ENCODE measurements at places on chromosomes 12 and 14.

GRCh38 chr12:28711421-28711820 is 437.7 kb upstream of the FAR2 start:
- DNase-seq, result no peak

GRCh38 chr12:13957576-13957975 is 23.8 kb downstream of the GRIN2B start:
- DNase-seq, result no peak

DNA sequence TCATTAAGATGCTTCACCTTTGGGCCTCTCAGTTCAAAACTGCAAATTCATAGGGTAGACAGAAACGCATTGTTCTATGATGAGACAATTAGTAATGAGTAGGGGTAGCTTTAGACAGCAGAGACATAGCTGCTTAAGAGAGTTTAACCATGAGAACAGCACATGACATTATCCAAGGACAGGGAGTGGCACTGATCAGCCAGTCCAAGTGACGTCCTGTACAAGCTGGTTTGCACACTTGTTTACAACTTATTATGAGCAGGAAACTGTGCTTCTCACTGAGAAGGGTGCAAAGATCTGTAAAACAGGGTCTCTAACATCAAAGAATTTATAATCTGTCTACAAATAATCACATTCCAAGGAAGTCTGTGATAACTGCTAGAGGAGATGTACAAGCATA is 11.2 kb upstream of the SRSF5 start:
- no peak for DNase-seq

DNA sequence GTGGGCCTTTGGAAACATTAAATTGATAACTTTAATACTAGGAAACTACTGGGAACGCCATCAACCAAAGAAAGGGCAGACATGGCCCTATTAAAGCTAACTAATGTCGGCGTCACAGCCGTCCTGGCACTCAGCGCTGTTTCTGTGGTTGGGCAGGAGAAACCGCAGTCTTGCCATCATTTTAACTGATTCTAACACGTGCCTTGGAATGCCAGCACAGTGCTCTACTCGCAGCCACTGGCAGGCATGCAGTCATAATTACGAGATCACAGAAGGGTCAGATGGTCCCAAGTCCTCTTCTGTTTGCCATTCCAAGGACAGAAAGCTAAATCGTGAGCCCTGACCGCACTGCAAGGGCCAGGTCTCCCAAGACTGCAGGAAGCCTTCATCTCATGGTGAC is 75.2 kb downstream of the RIMBP2 start:
- DNase-seq, result no peak

DNA sequence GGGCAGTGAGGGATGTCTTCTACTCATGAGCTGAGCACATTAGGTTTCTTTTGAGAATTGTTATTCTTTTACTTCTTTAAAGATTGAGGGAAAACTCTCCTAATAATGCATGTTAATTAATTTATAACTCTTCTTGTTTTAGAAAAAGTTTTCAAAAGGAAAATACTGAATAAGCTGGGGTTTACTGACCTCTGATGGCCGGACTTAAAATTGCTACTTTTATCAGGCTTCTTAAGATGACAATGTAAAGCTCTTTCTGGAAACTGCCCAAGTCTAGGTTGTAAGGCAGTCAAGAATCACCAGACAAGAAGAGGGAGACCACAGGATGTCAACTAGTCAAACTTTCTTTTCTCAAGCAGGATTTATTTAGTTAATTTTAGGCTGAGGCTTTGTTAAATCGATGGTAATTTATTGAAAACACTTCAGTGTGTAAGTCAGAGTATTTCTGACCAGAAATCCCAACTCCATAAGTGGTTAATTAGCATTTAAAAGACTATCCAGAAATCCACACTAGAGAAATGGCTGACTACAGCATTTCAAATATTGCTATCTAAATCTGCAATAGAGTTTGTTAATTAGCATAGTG is 82.1 kb downstream of the AVPR1A start:
- peak; percentile 76 for DNase-seq

DNA sequence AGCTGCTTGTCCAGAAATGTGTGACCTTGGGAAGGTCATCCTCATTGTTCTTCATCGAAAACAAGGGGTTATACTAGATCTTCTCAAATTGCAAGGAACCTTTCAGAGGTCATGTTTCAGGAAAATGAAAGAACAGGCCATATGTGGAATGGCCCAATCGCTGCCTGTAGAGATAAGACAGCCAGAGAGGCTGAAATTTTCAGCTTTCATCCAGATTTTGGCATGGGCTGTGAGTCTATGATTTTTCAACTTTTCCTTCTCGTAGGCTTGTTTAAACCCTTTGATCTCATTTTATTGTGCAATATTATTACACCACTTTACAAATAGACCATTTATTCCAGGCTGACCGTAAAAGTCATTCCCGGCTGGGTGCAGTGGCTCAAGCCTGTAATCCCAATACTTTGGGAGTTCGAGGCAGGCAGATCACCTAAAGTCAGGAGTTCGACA is 17.1 kb upstream of the ATXN2 start:
- DNase-seq, result no peak

- DNase-seq, result no peak
Observed at GRCh38 chr12:89453121-89453978, 71.2 kb downstream of the GALNT4 start.

DNA sequence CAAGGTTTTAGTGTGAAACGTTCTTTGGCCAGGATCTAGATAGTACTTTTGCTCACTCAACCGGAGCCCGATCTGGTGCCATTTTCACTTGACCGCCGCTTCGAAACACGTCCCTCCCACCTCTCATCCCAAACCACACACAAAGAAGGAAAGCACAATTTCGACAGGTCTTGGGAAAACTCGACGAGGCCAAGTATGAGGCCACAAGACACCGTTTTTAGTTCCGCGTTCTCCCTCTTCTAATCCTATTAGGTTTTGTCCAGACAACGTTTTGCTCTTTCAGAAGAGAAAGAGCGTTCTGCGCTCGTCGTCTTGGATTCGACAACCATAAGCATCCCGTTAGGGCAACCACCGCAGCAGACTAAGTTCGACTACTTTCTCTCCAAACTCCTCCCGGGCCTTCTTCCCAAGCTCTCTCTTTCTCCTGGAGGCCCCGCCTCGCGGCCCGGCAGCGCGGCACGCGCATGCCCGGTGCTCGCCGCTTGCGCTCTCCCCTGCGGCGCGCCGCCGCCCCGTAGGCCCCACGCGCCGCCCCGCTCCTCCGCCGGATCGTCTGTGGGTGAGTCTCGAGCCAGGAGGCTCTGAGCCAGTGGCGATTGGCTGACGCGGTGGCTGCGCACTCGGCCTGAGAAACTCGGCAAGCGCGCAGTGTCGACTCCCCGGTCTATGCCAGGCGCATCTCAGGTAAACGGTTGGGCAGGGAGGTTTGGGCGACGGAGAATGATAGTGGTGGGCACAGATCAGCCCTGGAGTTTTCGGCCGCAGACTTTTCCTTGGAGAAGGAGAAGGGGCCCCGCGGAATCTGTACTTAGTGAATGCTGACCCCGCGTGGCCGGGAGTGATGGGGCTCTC is at the start of gene MIPOL1:
TSS of gene MIPOL1 (plus strand) at position 517 of the 852 bp plus-strand sequence. CDS start 49,952 bp downstream, outside the sequence.
- DNase-seq, result peak; percentile 95

DNA sequence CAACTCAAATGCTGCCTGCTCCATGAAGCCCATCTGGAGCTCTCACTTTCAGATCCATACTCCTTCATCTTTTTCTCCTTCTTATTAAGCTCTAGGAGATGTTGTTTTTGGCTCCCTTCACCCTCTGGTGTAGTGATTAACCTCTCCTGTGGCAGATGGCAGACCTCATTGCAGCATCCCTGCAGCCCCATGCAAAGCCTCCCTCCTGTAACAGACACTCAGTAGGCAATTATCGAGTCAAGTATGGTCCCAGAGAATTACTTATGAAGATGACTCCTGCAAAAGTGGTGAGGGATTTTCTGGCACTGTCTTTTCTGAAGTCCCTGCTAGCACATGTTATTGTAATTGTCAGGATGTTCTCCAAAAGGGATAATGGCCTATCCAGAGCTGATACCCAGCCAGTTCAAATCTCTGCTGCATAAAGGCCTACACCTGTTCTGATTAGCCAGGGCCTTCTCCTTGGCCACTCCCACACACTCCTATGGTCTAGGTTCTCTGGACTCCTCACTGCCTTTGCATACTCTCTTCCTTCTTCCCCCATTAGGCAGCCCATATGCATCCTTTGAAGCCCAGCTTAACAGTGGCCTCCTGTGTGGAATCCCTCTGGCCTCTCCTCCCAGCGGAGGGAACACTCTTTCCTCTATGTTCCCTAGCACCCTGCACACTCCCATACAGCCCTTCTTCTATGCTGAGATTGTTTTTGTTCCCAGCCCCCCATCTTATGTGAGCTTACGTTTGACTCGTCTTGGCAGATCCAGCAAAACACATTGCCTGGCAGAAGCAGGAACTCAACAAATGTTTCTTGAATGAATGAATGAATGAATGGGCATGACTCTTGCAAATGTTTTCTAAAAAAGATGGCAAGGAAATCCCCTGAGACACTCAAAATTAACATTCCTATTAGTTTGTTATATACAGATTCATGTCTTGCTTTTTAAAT is 43.9 kb upstream of the MDM1 start:
- DNase-seq, result no peak

GRCh38 chr12:113186033-113186365 is 478 bp downstream of the RITA1 start:
- peak; percentile 42 for DNase-seq

- DNase-seq, result no peak
Observed at GRCh38 chr14:71403656-71404055, 496.4 kb downstream of the PCNX1 start.

DNA sequence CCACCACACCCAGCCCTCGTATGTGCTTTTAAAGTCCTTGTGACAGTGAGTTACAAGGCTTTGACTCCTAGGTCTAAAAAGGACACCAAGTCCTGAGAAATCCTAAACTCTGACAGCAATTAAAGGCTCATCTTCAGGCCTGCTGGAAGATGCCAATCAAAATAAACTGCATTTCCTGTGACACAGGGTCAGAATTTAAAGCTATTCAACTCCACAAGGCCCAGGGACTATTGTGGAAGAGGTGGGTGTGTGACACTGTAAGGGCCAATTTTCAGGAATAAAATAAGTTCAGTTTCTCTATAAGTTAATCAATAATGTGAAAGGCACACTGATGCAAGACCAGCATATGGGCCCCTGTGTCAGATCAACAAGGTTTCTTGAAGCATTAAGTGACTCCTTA is 69.5 kb upstream of the HECTD1 start:
- DNase-seq, result no peak

DNA sequence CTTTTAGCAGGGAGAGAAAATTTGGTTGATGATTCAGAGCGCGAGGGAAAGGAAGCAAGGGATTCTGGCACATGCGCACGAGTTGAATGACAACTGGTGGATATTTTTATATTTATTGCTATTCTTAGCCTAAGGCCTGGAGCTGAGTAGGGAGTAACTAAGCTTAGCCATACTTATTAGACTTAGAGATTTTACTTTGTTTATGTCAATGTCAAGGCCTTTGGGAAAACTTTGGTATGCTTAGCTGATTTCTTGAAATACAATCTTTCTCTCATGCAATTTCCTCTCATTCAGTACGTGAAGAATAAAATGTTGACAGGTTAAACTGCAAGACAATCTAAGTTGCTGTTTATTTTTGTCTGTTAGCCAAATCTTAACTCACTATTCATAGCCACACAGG is 101.1 kb downstream of the CRADD start:
- no peak for DNase-seq

- no peak for DNase-seq
Observed at GRCh38 chr12:132489078-132489601, 811 bp upstream of the FBRSL1 start.

DNA sequence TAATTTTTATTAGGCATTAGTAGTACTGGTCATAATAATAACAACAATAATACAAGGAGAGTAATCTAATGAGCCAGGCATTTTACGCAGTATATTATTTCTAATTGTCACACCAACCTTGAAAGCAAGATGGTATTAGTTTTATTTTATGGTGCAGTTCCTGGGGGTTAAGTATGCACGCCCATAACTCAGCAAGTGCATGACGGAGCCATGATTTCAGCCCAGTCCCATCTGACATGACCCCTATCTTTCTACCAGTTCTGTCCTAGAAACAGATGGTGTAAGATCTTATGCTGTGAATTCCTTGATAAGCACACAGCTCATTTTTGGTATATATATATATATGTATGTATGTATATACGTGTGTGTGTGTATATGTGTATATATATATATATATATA is 106.0 kb downstream of the AEBP2 start:
- DNase-seq, result no peak

DNA sequence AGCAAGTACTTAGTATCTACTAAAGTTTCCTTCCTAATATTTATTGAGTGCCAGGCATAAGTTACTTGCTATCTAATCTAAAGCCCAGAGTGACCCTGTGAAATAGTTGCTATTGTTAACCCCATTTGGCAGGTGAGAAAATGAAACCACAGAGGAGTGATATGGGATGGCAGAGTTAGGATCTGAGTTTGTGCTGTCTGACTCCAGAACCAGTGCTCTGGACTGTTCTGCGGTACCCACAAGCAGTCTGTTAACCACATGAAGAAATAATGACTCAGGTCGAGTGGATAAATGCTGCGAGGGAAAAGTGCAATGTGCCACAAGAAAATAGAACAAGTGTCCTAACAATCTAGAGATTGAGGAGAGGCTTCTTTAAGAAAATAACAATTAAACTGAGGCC is 60.7 kb upstream of the GZMB start:
- DNase-seq, result no peak

DNA sequence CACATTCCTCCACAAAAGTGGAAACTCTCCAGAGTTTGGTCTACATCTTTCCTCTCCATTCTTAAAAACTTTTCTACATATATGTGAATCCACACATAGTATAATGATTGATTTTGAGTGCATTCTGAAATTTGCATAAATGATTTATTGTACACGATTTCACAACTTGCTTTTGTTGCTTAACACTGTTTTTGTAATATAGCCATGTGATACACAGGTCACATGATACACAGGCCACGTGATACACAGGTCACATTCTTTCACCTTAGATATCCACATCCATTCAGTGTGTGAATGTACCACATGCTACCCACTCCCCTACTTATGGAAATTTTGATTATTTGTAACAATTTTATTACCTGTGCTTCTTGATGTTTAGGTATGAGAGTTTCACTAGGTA is 319.1 kb downstream of the ZFP36L1 start:
- no peak for DNase-seq

DNA sequence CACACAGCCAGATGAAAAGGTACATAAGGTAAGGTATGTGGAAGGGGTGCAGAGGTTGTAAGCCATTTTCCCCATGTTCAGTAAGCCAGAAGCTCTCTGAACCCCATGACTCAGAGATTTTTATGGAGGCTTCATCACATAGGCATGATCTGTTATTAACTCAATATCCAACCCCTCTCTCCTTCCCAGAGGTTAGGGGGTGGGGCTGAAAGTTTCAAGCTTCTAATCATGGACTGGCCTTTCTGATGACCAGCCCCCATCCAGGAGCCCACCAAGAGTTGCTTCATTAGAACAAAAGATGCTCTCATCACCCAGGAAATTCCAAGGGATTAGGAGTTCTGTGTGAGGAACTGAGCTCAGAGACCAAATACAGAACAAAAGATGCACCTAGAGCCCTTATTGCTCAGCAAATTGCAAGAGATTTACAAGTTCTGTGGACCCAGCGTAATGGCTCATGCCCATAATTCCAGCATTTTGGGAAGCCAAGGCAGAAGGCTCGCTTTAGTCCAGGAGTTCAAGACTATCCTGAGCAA is 103.2 kb upstream of the DAAM1 start:
- DNase-seq, result no peak

Measured in NCI-H1417 (cell line).